ENCODE measurements at places on chromosomes 3 and 15. TPM values are rescaled to one million over a fixed set of nuclear protein-coding genes. Genes with fewer than 3 reads are reported as not detected.

DNA sequence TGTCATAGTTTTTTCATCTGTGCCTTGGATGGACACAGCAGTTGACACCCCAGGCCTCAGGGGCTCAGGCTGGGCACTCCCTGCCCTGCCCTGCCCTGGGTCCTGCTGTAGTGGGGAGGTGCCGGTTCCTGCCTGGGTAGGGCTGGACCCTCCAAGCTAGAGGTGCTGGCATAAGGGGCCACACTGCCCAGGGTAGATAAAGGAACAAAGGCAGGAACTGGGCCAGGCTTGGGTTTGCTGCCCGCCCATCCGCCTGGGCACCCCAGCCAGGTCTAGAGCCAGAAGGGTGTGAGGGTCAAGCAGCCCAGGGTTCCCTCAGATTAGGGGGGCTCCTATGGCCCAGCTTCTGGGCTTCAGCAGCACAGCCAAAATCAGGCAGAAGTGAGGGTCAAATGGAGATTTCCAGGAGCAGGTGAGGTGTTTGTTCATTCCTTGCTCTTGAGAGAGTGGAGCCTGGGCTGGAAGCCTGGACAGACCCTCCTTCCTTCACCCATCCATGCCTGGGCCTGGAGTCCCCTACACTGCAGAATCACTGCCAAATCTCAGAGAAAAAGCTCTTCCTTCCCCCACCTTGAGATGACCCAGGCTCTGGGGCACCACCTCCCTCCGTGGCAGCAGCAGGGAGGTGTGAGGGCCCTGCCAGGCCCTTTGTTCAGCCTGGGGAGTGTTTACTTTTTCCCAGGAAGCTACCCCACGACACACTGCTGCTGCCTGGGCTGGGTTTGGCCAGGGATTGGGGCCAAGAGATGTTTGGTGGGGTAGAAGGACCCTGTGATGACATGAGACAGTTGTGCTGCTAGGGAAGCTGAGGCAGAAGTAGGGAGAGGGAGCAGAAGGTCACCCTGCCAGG is 7.1 kb downstream of the SEMA3F start:
- no peak for DNase-seq
- H3K4me3 ChIP-seq = no peak overlapping the region
- H3K4me1 ChIP-seq = no peaks in the 10 kb centered on the region
- H3K27ac ChIP-seq = peak overlapping the region; percentile 65
- no peaks in the 10 kb centered on the region for H3K36me3 ChIP-seq

- H3K27ac ChIP-seq = peak overlapping the region; percentile 0
- H3K27me3 ChIP-seq = no peaks in the 10 kb centered on the region
- DNase-seq = no peak
- H3K36me3 ChIP-seq = no peaks in the 10 kb centered on the region
- peaks cover 46% of the 10 kb centered on the region for H3K4me1 ChIP-seq
Observed at GRCh38 chr3:53250881-53251605, 4.8 kb downstream of the TKT start.

DNA sequence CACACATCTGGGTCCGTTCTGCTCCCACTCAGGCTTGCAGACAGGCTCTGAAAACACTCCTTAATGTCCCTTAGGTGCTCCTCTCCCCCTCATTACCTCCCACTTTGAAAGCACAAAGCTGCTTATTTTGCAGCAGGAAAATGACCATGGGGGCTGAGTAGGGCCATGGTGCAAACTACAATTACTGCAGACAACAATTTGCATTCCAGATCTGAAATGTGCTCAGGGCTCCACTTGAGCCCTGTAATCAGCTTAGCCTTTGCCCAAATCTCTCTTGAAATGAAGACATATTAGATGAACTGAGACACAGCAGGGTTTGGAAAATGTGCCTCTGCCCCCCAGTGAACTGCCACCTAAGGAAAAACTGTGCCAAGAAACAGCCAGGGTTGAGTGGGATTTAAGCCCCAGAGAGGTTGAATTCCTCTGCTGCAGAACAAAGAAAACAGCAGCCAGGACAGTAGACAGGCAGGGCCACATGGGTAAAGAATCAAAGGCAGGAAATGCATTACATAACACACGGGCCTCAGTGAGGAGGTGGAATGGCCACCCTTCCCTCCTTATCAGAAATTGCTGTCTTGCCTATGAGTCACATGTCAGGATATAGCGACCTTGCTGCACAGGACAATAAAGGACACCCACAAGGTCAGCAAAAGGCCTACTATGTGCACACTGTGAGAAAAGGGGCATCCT is 126.8 kb upstream of the ARHGEF3 start:
- no peak overlapping the region for H3K4me3 ChIP-seq
- H3K27ac ChIP-seq = peak overlapping the region; percentile 44
- H3K36me3 ChIP-seq = no peaks in the 10 kb centered on the region
- no peaks in the 10 kb centered on the region for H3K27me3 ChIP-seq
- H3K4me1 ChIP-seq = peaks cover 19% of the 10 kb centered on the region

GRCh38 chr3:169509359-169509758 is 154.2 kb downstream of the MECOM start:
- no peaks in the 10 kb centered on the region for H3K36me3 ChIP-seq
- no peak overlapping the region for H3K27ac ChIP-seq
- no peak for DNase-seq
- no peaks in the 10 kb centered on the region for H3K27me3 ChIP-seq

The SLC7A14 gene
- 0.40 TPM for total RNA-seq

DNA sequence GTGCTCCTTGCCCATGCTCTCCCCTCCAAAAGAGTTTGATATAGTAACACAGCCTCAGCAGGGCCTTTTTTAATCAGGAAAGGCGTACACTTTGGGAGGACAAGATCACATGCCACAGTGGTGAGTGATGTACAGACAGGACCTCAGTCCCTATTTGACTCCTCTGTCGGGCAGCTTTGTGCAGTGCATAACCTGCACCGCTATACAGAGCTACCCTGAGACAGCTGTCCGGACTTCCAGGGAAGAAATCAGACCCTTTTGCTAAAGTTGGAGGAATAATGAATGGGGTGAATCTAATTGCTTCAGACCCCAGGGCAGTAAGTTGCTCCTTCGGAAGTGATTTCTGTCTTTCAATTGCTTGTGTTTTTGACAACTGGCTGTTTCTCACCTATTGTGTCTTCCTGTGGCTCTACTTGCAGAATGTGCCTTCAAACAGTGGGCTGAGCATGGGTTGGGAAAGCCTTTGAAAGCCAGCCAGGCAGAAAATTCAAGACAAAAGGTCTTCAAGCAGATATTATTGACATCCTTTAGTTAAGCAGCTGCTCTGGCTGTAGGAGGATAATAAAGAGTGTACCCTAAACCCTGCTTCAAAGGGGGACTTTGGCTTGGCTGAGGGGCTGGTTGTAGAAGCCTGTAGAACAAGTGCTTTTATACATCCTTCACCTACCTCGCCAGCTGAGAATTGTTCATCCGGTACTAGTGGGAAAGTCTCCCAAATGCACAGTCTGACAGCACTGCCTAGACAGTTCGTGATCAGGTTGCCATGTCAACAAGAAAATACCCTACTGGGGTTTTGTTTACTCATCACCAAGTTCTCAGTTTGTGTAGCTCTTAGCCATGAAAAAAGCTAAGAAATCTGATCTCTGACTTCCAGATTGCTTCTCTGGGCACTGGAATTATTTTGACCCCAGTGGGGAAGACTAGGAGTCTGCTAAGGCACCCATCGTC is 35.1 kb downstream of the SNTN start:
- H3K27ac ChIP-seq = no peak overlapping the region
- no peaks in the 10 kb centered on the region for H3K27me3 ChIP-seq
- no peak for DNase-seq
- no peaks in the 10 kb centered on the region for H3K4me1 ChIP-seq

DNA sequence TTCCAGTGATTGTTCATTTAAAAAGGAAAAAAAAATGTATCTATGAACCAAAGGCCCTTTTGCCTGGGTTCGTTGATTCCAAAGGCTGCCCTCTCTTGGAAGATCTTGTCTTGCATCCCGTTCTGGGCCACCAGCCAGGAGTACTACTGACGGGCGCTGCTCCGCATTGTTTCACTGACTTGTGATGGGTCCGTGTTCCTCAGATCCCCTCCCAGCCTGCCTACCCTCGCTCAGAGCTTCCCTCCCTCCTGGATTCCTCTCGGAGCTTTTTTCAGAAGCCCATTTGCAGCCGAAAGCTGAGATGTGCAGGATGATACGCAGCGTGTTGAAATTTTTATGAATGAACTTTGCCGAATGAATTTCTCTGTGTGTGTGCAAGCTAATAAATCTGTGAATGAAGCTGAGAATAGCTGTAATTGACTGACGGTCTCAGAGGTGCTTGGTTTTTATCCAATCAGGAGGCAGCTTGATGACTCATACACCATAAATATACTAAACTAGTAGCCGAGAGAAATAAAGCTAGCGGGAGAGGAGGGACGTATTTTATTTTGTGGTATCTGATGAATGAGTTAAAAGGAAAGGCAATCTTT is at the start of gene SHC4:
Gene SHC4, minus strand, starts transcription at position 396 of the 590 bp plus-strand sequence. CDS start 904 bp downstream, outside the sequence.
- peak within 1 kb of the TSS; percentile 47 for H3K4me3 ChIP-seq
- H3K27me3 ChIP-seq = no peaks in the 10 kb centered on the region
- H3K27ac ChIP-seq = no peak within 1 kb of the TSS
- no peaks in the 10 kb centered on the region for H3K36me3 ChIP-seq
- H3K4me1 ChIP-seq = no peaks in the 10 kb centered on the region
- DNase-seq = no peak

The BUB1B gene
- 12.4 TPM for total RNA-seq

DNA sequence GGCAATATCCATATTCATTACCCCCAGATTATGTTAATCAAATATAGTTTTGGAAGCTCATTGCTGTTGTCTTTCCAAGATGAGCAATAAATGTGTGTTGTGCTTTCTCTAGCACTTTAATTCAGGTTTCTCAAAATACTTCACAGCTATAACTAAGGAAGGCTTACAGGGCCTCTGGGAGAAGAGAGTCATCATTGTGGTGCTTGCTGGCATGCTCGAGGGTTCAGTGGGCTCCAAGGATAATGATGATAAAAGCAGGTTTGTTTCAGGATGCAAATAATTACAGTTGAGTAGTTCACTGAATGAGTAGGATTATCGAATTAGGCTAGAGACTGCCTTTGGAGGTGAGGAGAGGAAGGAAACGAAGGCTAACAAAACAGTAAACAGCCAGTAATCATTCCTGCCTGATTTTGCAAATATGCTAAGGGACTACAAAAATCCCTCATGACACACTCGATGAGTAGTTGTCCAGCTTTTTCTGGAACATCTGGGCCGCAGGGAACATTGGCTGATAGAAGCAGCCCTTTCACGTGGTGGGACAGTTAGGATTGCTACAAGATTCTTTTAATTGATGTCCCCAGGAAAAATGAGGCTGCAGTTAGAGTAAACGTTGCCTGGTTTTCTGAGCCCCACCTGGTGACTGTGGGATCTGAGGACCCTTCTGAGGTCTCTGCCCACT is 54.1 kb downstream of the SLC7A14 start:
- no peak overlapping the region for H3K27ac ChIP-seq
- no peaks in the 10 kb centered on the region for H3K4me1 ChIP-seq
- H3K36me3 ChIP-seq = no peaks in the 10 kb centered on the region
- no peaks in the 10 kb centered on the region for H3K27me3 ChIP-seq

GRCh38 chr15:65653801-65654521 is 32.2 kb downstream of the SLC24A1 start:
- H3K4me1 ChIP-seq = no peaks in the 10 kb centered on the region
- H3K27me3 ChIP-seq = no peaks in the 10 kb centered on the region
- no peaks in the 10 kb centered on the region for H3K36me3 ChIP-seq
- DNase-seq = no peak
